ENCODE measurements at places on chromosomes 7 and 10.
A peak's percentile ranks its signal among the peaks of the same experiment; 100 is the strongest.

GRCh38 chr7:29431686-29432085 is 131.9 kb upstream of the PRR15 start:
- no peak for DNase-seq

- no peak for DNase-seq
Measured at GRCh38 chr7:47411901-47412300, 170.0 kb downstream of the TNS3 start.

DNA sequence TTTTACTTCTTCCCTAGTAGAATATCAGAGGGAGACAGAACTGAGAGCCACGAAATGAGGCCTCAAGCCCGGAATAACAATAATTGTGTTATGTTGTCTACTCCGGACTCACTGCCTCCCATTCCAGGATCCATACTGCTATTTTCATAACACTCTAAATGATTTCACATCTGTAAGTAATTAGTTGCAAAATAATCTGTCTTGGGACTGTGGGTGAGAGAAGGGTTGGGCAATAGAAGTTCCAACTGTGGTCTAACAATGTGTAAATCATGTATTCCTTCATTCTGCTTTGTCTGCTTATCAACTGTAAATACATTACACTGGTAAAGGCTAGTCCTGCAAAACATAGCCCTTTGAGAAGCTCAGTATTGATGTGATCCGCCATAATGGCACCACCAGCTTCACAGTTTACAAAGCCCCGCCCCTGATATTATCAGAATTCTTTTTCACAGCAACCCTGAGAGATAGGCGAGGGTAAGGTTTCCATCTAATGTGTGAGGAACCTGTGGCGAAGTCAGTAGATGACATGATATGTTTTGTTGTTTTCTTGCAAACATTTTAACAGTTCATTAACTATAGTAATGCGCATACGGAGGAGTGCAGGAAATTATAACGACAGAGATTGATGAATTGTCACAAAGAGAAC is 265.7 kb upstream of the BMPER start:
- no peak for DNase-seq

- no peak for DNase-seq
Measured at GRCh38 chr7:14899030-14899429, 3.5 kb downstream of the DGKB start.

DNA sequence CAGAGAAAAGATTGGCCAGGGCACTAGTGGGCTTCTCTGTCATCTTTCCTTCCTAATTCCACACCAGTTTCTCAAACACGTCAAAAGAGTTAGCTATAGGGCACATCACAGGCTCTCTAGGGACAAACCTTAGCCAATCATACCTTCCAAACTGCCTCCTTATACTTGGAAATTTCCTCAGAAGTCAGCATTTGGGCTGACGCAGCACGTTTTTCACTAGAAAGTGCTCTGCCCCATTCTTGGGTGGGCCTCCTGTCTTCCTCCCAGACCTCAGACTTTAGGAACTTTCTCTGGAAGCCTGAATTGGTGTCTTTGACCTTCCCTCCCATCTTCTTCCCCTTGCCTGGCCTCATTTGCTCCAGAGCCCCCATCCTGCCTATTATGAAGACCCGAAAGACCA is 11.1 kb downstream of the SFXN3 start:
- DNase-seq = no peak

GRCh38 chr7:36484265-36484664 is 94.6 kb downstream of the ANLN start:
- DNase-seq = no peak

DNA sequence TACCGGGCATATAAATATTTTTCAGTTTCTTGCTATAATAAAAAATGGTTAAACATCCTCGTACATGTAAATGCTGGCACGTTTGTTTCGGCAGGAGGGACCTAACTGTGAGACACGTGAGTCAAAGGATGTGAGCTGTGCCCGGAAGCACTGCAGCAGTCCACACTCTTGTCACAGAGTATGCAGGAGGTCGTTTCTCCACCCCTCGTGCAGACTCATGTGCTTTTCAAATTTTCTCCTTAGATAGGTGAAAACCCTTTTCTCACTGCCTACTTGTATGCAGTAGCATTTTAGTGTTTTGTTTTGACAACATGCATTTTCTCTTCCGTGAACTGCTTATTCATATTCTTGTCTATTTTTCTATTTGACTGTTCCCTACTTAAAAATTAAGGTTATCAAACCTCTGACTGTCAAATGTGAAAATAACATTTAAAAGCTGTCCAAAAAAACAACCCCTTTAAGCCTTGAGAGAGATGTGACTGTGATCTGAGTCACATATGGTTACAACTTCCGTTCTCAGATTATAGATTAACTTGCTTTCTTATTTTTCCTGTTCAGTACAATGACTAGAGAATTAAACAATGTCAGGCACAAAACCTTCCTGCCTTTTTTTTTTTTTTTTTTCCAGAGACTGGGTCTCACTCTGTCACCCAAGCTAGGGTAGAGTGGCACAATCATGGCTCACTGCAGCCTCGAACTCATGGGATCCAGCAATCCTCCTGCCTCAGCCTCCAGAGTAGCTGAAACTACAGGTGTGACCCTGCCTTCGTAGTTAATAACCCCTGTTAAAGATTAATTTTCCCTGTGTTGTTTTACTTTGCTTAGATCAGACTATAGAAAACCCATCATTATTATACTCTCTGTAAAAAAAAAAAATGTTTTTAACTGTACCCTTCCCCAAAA is 45.1 kb downstream of the DPY19L1 start:
- peak; percentile 82 for DNase-seq

DNA sequence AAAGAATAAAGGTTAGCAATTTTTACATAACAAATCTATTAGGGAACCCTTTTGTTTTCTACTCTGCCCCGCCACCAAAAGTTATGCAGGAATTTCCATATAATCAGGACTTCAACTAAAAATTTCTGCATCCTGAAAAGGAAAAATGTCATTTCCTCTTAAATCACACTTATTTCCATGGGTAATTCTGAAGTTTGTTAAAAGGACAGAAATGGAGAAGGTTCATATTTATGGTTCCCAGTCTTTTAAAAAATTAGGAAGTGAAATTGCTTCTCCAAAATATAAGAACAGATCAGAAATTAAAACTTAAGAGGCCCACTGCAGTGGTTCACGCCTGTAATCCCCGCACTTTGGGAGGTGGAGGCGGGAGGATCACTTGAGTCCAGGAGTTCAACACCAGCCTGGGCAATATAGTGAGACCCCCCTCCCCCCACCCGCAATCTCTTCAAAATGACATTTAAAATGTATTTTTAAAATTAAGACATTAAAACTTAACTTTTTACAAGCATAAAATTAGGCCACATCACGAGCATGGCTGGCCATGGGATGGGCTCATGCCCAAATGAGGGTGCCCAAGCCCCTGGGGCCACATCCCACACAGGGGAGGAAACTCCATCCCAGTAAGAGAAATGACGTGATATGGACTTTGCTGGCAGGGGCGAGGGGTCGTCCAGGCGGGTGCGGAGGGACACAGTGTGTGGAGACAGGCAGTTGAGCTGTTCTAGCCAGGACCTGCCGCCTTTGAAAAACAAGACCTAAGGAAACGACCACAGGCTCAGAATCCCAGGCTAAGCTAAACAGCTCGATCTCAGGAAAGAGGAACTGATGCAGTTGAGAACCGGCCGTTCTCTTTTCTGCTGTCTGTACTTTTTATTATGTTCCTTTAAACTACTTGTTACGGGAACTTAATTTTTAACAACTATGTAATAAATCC is 51.3 kb upstream of the NFE2L3 start:
- no peak for DNase-seq

- no peak for DNase-seq
Measured at GRCh38 chr7:148746135-148746534, 47.4 kb downstream of the CUL1 start.

DNA sequence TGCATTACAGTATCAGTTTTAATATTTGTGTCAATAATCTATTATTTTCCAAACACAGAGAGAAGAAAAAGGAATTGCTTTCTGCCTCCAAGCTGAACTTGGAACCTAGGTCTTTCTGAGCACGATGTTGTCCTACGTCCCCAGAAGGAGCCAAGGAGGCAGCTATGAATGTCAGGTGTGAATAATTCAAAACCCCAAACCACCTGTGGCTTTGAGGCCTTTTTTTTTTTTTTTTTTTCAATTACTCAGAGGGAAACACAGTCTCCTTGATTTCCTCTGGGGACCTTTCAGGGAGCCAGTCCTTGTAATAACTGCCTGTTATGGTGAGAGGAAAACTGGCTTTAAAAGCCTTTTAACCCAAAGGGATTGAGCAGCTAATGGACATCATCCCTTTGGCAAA is 8.3 kb downstream of the GPR85 start:
- no peak for DNase-seq

- DNase-seq = no peak
Measured at GRCh38 chr7:97043281-97043680, 18.6 kb upstream of the DLX5 start.

DNA sequence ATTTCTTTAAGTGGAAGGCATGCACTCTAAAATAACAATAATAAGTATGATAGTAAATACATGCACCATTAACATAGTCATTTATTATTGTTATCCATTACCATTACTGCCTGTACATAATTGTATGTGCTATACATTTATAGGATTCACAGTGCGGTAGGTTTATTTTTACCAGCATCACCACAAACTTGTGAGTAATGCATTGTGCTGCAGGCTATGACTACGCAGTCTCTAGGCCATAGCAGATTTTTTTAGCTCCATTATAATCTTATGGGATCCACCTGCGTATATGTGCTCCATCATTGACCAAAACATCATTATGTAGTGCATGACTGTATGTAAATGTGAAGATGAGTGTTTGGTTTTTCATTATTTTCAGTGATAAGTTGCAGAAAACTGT is 160.0 kb downstream of the LRRC4 start:
- DNase-seq = no peak

DNA sequence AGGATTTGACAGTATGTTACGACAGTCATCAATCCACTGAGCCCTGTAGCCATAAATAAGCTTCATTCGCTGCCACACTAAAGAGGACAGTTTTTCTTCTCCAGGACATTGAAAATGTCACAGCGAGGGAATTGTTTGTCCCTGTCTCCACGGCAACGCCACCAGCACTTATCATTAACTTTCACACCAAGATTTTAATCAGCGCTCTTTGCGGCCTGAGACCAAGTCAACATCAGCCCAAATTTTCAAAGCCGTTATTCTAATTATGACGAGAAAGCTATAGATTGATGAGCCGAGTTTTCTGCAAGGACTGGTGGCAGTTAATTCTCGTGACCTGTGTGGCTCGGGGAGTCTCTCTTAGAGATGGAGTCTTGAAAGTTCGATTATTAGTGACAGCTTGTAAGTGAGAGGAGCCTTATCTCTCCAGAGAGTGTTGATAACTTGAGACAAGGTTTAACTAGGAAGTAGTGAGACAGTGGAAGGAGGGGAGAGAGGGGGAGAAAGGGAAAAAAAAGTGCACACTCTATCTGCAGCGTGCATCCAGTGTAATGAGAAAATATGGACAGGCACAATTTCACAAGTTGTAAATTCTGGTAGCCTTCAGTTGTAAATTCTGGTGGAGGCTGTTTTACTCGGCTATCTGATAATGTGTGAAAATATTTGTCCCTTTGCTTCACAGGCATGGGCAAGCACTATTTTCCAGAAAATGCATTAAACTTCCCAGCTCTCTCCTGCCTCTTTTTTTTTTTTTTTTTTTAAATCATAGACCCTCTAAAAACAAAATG is 473.3 kb downstream of the LRMDA start:
- no peak for DNase-seq

DNA sequence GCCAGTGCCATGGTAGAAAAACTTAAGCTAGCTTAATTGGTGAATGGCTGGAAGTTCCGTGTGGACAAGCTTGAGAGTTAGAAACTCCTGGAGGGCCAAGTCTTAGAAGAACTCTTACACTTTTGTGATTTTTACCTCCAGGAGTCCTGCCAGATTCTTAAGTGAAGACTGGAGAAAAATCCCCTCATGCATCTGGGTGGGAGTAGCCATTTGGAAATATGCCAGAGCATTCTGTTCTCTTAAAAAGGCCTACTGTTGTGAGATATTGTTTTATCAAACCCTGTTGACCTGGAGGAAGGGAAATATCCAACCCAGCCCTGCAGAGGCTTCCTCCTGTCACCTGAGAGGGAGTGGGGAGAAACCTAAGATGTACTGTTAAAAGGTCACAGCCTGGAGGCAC is 17.6 kb upstream of the MCM10 start:
- DNase-seq = no peak

DNA sequence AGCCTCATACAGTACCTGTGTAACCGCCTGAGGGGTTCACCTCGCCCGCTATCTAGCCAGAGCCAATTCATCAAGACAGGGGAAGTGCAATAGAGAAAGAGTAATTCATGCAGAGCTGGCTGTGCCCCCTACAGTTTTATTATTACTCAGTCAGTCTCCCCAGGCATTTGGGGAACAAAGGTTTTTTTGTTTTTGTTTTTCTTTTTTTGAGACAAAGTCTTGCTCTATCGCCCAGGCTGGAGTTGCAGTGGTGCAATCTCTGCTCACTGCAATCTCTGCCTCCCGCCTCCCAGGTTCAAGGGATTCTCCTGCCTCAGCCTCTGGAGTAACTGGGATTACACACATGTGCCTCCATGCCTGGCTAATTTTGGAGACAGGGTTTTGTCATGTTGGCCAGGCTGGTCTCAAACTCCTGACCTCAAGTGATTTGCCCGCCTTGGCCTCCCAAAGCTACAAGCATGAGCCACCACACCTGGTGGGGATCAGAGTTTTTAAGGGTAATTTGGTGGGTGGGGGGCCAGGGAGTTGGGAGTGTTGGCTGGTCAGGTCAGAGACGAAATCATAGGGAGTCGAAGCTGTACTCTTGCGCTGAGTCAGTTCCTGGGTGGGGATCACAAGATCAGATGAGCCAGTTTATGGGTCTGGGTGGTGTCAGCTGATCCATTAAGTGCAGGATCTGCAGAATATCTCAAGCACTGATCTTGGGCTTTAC is 116.5 kb downstream of the MARCHF5 start:
- no peak for DNase-seq

DNA sequence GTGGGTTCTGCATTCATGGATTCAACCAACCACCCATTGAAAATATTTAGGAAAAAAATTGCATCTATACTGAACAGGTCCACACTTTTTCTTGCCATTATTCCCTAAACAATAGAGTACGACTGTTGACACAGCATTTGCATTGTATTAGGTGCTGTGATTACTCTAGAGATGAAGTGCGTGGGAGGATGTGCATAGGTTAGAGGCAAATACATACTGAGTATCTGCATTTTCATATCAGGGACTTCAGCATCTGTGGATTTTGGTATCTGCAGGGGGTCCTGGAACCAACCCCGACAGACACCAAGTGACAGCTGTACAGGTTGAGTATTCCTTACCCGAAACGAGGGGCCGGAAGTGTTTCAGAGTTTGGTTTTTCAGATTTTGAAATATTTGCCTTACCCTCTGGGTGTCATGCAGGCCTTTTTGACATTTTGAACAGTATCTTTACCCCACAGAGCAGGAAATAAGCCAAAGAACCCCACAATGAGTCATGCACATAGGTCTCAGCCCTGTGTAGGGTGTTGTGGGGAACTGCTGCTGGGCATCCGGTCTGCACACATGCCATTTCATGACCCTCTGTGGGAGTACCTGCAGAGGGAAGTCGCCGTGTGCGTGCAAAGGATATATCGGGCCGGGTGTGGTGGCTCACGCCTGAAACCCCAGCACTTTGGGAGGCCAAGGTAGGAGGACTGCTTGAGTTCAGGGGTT is 14.5 kb downstream of the NUDT5 start:
- DNase-seq = peak; percentile 90

GRCh38 chr10:10816447-10816846 is 201.2 kb upstream of the CELF2 start:
- DNase-seq = no peak
